ENCODE measurements at places on chromosomes 11 and 22. TPM values are rescaled to one million over a fixed set of nuclear protein-coding genes. Genes with fewer than 3 reads are reported as not detected.

Gene ANO9
- 1.1 TPM for total RNA-seq

Gene DLG2
- 0.20 TPM for total RNA-seq

Gene GRAMD1B
- total RNA-seq: 38.4 TPM

Gene SNAP29
- 15.7 TPM for total RNA-seq

Gene NXPE2
- total RNA-seq: not detected

Gene MAPK8IP1
- 6.0 TPM for total RNA-seq

Gene TMEM80
- total RNA-seq: 8.4 TPM

Gene PDE2A
- 2.2 TPM for total RNA-seq

Gene TSPAN4
- 155 TPM for total RNA-seq

Gene CRYBB1
- total RNA-seq: not detected

Gene RBMXL2
- not detected for total RNA-seq

Gene C11orf42
- total RNA-seq: not detected

Gene PAMR1
- total RNA-seq: not detected

Gene DCHS1
- total RNA-seq: 0.14 TPM

Gene TMPRSS4
- not detected for total RNA-seq

Gene TEX12
- not detected for total RNA-seq

Gene OR51B5
- total RNA-seq: not detected

Gene CCDC116
- total RNA-seq: not detected

Gene CABP7
- 0.07 TPM for total RNA-seq

Gene TUBA8
- 0.52 TPM for total RNA-seq

Gene P2RY2
- total RNA-seq: 8.9 TPM

Gene TECTA
- 0.04 TPM for total RNA-seq

Gene KCNQ1
- 0.24 TPM for total RNA-seq

Gene ALDH3B1
- 120 TPM for total RNA-seq

Gene JAML
- not detected for total RNA-seq

Gene LSP1
- total RNA-seq: 1.8 TPM

Gene GPHA2
- total RNA-seq: not detected

Gene FERMT3
- total RNA-seq: 2.2 TPM

Gene PDGFB
- total RNA-seq: 4.5 TPM

Gene GDPD4
- not detected for total RNA-seq

Gene RAPSN
- 0.21 TPM for total RNA-seq

Gene ZP1
- 0.58 TPM for total RNA-seq

Gene XBP1
- total RNA-seq: 40.5 TPM

Gene SPINDOC
- total RNA-seq: 37.9 TPM

Gene C22orf15
- not detected for total RNA-seq

Gene POU2AF2
- total RNA-seq: not detected

Gene FAM168A
- total RNA-seq: 17.6 TPM

Gene MS4A3
- not detected for total RNA-seq

Gene PYGM
- total RNA-seq: 0.30 TPM

Gene KIF18A
- 19.2 TPM for total RNA-seq

Gene LDLRAD3
- 23.6 TPM for total RNA-seq

Gene C1QTNF5
- not detected for total RNA-seq

Gene SCO2
- 6.5 TPM for total RNA-seq

Gene MS4A10
- not detected for total RNA-seq

Gene MMP13
- total RNA-seq: not detected

Gene PAX6
- 1.6 TPM for total RNA-seq

Gene CCDC15
- total RNA-seq: 0.54 TPM

Gene SMIM35
- total RNA-seq: not detected

Gene SSTR3
- total RNA-seq: not detected

Gene MRGPRE
- 0.10 TPM for total RNA-seq

Gene FAM111B
- total RNA-seq: 7.6 TPM

Gene RIMBP3C
- 0.23 TPM for total RNA-seq

Gene HSPB2
- total RNA-seq: not detected

Gene YWHAH
- 140 TPM for total RNA-seq

Gene SMTNL1
- not detected for total RNA-seq

Gene C11orf91
- 1.0 TPM for total RNA-seq

All from A549 treated with DMSO at 1 μM for 4 hours (cell line).